Left hindlimb (tissue), 1 donor: ENCODE measurements at places on chromosomes 1 and 21.
A peak's percentile ranks its signal among the peaks of the same experiment; 100 is the strongest.

DNA sequence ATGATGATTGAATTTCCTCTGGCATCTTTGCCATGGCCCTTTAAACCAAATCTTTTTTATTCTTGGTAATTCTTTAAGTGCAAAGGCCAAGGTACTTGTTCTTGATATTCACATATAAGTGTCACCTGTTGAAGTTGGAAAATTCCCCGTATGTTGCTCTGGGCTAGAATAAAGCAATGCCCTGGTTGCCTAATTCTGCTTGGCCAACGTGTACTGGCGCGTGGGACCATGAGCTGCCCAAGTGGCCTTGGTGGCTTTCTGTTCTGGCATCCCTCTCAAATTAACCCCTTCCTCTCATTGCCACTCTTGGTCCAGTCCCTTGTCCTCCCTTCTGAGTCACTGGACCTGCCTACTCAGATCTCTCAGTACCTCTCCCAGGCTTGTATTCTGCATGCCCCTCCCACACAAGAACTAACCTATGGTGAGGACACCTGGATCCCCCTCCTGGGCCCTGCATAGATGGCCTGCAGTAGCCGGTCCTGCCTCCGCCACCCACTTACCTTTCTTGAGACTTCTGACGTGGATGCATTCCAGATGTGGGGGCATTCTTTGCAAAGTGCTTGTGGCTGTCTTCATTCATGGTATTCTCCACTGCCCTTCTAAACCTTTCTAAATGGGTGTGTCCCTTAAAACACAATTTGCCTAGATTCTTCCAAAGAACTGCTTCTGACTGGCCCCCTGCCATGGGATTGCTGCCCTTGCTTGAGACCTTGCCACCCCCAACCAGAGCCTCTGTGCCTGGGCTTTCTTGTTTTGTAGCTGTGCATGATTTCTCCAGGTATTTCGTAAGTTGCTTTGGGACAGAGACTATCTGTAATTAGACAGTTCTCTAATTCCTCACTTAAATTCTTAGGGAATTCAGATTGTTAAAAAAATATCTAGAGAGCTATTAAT is 152.4 kb downstream of the GALNT2 start:
- DNase-seq: no peak

- no peak for DNase-seq
Observed at GRCh38 chr1:158496374-158496773, 24.4 kb downstream of the OR10R2 start.

DNA sequence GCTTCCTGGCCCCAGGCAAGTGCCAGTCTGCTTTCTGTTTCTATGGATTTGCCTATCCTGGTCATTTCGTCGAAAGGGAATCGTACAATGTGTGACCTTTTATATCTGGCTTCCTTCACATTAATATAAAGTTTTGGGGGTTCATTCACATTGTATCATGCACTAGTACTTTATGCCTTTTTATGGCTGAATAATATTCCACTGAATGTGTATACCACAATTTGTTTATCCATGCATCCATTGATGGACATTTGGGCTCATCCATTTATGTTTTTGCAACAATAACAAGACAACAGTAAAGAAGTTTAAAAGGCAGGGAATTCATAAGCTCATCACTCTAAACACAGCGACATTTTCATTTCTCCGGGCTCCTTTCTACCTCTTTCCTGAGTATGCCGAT is 50.6 kb downstream of the SPSB1 start:
- DNase-seq: no peak

DNA sequence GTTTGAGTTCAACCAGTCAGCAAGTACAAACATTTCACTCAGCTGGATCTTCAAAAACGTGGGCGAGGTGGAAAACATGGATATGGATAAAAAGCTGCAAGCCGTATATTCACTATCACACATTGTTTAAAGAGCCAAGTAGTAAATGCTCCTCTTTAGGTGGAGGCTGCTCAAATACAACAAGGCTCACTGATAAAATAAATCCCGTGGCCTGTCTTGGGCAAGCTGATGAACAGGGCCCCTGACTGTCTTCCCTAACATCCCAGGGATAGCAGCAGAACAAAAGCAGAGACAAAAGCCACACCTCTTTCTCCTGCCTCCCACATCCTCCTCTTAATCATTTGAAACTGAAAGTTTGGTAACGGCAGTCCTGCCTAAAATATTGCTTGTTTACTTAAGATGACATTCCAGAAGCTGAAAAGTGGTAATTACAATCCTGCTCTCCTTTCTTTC is 357.7 kb downstream of the TTLL7 start:
- DNase-seq: peak; percentile 37

GRCh38 chr1:27868932-27869718 is 3.2 kb upstream of the THEMIS2 start:
- DNase-seq: no peak

- DNase-seq: no peak
Observed at GRCh38 chr21:38460171-38460742, 38.0 kb downstream of the ERG start.

DNA sequence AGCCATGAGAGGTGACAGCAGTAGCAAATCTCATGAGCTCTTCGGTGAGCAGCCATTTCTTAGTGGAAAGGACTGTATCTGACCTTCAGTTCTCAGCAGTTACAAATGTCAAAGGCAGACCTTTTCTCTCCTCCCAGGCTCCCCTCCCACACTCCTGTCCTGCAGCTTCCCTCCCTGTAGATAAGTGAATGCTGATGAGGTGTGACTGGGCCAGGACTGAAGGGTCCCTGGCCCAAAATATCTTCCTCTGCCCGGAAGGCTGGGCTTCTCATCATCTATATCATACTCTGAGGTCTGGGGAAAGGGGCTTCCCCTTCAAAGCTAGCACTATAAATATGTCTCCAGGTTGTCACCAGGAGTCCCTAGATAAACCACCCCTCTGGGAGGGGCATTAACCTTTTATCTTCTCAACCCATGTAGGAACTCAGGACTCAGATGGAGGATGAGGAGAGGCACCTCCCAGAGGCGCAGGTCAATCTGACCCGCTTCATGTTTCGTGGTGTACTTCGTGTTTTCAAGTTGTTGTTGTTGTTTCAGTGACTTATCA is 3.6 kb upstream of the ADAMTSL4 start:
- no peak for DNase-seq

DNA sequence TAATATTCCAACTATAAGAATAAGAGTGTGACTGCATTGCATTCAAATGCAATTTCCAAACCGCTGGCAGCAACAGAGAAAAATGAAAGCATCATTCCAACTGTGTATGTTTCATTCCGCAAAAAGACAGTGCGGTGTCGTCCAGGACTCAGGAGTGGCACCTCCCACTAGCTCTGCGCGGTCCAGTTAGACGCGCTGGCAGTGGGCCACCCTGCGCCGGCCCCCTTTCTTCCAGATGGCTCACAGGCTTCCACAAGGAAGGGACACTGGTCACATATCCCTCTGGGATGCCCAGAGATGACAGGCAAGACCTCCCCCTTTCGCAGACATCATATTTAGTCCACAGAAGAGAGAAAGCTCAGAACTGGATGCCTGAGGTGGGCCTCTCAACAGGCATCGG is 11.9 kb downstream of the WRAP73 start:
- DNase-seq: no peak

- no peak for DNase-seq
Observed at GRCh38 chr1:29431138-29431537, 194.8 kb downstream of the PTPRU start.

- DNase-seq: no peak
Observed at GRCh38 chr1:145759721-145760120, 40.4 kb downstream of the CD160 start.

GRCh38 chr1:26959722-26960624 is at the start of gene KDF1:
Gene KDF1 (minus strand): TSS chr1:26960468. CDS start chr1:26952380, 8,088 bp downstream.
- no peak for DNase-seq

- no peak for DNase-seq
Observed at GRCh38 chr1:25629836-25630235, 13.2 kb downstream of the MAN1C1 start.

DNA sequence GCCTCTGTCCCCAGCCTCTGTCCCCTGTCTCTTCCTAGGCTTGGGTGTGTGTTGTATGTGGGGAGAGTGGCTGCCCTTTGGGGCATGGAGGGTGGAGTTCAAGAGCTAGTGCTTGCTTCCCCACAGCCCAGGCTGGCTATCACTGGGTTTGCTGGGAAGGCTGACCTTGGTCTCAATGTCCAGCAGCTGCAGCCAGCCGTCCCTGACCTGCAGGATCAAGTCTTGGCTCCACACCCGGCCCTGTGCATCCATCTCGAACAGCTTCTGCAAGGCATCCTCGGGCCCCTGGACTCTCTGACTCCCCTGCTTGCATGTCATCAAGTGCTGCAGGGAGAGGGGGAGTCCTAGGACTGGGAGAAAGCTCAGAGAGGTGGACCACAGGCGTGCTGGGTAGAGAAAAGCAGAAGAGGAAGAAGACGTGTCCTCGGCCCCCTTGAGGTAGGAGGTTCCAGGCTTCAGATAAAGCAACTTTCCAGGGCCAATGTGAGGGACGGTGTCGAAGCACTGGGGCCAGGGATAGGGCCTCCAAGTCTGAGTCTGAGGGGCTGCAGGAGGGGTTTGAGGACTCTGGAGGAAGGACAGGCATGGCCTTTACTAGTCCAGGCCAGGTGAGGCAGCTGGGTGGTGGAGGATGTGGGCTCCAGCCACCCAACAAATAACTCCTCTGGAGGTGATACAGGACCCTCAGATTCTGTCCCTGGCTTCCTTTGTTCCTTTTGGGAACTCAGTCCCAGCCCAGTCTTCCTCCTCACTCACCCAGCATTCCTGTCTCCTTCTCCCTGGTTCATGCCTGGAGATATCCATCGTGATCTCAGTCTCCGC is 4.0 kb downstream of the EPS8L3 start:
- no peak for DNase-seq

DNA sequence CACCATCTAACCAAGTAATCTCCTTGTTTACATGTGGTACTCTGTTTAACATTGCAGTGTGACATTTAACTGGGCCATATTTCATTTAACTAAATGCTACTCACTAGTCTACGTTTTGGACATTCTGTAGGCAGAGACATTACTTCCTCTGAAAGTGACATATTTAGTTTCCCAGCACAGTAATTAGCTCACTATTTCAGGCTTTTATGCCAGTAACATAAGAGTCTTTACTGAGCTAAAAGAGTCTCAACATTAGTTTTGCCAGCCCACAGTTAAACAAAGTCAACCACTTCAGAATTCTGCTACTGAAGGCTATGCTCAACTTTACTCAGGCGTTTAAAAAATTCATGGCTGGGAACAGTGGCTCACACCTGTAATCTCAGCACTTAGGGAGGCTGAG is 2.6 kb upstream of the TNFRSF9 start:
- DNase-seq: no peak

- peak; percentile 75 for DNase-seq
Observed at GRCh38 chr1:220873868-220874655, 5.2 kb upstream of the HLX start.

GRCh38 chr1:166470014-166470413 is 303.2 kb upstream of the FAM78B start:
- DNase-seq: no peak

GRCh38 chr1:118504221-118504644 is 319.2 kb upstream of the SPAG17 start:
- peak; percentile 55 for DNase-seq

DNA sequence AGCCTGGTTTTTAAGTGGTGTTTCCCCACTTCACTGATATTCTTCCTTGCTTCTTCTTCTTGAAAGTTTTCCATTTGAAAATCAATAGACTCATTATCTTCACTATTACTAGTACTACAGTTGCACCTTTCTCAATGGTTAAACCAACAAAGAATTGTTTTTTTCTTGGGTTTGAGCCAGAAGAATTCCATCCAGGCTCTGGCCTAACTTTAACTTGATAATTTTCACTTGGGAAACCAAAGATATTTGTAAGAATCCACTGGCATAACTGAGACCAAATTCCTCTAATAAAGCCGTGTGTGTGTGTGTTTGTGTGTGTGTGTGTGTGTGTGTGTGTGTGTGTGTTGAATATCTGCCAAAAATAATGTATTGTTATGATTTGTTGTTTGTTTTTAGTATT is 103.2 kb downstream of the SGIP1 start:
- no peak for DNase-seq

GRCh38 chr1:2588661-2589430 is 2.3 kb downstream of the PRXL2B start:
- no peak for DNase-seq

- peak; percentile 28 for DNase-seq
Observed at GRCh38 chr1:89833183-89834082, 12.6 kb downstream of the LRRC8D start.

- no peak for DNase-seq
Observed at GRCh38 chr1:90730243-90731022, 13.3 kb upstream of the BARHL2 start.

DNA sequence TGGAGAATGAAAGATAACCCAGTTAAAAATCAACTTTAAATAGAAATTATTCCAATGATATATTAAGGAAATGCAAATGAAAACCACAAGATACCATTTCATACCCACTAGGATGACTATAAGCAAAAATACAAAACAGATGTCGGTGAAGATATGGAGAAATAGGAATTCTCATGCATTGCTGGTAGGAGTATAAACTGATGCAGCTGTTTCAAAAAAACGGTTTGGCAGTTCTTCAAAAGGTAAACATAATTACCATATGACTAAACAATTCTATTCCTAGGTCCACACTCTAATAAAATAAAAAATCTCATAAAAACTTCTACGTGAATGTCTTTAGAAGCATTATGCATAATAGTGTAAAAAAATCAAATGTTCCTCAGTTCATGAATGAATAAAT is 763.3 kb upstream of the BRINP3 start:
- DNase-seq: no peak

DNA sequence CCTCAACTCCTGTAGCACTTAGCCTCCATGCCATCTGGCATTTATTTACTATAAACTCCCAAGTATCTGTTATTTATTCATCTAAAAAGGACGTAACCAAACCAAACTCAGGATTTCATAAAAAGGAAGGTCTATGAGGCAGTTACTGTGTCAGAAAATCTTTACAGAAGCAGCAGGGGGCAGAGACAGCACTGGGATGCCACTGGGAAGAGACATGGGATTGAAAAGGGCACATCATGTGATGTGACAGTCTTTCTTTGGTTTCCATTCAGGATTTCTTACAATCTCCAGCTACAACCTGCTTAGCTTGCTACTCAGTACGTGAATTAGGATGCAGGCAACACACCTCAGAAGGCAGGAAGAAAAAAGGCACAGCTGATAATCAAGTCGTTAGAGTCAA is 31.2 kb downstream of the SPRTN start:
- no peak for DNase-seq

DNA sequence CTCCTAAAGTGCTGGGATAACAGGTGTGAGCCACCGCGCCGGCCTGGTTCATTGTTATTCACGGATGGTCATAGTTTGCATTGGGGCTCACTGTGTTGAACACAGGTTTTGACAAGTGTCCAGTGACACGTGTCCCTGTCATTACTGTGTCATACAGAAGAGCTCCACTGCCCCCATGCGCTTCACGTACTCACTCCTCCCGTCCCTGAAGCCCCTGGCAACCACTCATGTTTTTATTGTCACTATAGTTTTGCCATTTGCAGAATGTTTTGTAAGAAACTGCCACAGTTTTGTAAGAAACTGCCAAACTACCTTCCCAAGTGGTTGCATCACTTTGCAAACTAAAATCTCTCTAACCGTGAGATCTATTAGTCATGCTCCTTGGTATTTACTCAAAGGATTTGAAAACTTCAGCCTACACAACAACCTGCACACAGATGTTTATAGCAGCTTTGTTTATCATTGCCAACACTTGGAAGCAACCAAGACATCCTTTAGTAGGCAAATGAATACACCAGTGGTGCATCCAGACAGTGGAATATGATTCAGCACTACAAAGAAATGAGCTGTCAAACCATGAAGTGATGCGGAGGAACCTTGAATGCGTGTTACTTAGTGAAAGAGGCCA is 163.2 kb upstream of the COL6A1 start:
- DNase-seq: no peak
